ENCODE measurements at places on chromosomes 6 and 20.

DNA sequence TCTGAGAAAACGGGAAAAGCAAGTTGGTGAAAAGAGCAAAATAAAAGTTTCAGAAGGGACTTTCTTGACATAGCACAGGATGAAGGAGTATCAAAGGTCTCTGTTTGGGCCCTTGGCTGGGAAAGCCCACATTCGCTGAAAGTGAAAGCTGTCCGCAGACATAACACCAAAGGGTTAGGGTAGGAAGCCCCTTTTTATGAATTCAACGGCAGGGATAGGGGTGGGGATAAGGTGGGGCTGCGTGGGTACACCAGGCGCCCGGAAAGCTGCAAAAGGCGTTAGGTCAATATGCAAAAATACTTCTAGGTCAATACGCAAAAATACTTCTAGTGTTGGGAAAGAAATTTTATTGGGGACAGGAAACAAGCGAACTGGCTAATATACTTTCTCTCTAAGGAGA is 135.1 kb downstream of the OR2B2 start:
- DNase-seq = no peak

DNA sequence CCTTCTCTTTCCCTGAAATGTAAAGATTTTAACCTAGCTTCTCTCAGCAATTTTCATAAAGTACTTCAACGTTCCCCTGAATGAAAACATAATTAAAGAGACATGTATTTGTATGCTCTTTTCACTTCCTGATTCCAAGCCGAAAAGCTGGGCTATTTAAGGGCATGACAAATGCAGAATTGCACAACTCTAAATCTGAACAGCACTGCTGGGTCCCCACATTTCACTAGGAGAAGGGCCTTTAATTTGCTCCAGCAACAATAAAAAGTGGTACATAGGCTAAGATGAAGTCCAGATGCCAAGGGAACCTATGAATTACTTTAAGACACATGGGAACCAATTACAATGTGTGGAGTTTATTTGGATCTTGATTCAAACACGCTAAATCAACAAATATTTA is 42.0 kb downstream of the IRAK1BP1 start:
- no peak for DNase-seq

DNA sequence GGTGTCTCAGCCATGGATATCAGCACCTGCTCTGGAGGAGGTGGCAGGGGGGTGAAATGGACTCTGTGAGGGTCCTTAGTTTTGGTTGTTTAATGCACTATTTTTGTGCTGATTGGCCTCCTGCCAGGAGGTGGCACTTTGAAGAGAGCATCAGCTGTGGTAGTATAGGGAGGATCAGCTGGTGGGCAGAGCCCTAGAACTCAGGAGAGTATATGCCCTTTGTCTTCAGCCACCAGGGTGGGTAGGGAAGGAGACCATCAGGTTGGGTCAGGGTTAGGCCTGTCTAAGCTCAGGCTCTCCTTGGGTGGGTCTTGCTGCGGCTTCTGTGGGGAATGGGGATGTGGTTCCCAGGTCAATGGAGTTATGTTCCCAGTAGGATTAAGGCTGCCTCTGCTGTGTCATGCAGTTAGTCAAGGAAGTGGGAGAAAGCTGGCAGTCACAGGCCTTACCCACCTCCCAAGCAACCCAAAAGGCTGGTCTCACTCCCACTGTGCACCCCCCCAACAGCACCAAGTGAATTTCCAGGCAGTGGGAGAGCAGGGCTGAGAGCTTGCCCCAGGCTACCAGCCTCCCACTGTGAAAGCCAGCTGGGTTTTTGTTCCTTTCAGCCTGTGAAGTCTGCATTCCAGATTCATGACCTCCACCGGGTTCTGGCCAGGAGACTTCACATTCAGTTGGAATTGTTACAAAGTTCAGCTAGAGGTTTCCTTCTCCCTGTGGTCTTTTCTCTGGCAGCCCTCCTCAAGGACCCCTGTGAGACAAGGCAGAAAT is 5.7 kb upstream of the OSTM1 start:
- no peak for DNase-seq

DNA sequence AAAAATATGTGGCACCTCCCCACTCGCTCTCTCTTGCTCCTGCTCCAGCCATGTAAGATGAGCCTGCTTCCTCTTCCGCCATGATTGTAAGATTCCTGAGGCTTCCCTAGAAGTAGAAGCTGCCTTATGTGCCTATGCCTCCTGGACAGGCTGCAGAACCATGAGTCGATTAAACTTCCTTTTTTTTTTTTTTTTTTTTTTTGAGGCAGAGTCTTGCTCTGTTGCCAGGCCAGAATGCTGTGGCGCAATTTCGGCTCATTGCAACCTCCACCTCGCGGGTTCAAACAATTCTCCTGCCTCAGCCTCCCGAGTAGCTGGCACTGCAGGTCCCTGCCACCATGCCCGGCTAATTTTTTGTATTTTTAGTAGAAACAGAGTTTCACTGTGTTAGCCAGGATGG is 112.5 kb downstream of the FAM217A start:
- DNase-seq = no peak
